ENCODE measurements at places on chromosomes 4 and X. TPM values are rescaled to one million over a fixed set of nuclear protein-coding genes. Genes with fewer than 3 reads are reported as not detected.

- DNase-seq, result no peak
- H3K27ac ChIP-seq, result no peak overlapping the region
- H3K36me3 ChIP-seq, result no peaks in the 10 kb centered on the region
- H3K27me3 ChIP-seq, result no peaks in the 10 kb centered on the region
Observed at GRCh38 chr4:123506011-123506695, 109.6 kb downstream of the SPRY1 start.

DNA sequence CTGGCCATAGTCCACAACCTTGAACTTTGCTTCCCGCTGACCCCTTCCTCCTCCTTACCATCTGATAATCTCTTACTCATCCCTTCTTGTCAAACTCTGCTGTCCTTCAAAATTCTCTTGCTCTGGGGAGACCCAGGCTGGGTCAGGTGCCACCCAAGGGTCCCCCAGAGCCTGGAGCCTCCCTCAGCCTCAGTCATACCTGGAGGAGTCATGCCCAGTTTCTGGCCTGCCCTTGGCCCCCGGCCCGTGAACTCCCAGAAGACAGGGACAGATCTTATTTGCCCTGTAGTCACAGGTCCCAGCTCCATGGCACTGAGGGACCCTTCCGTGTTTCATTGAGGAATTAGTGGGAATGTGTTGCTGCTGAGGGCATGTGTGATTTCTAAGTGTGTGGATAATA, 4.7 kb upstream of the GPR78 start:
- no peak overlapping the region for H3K4me3 ChIP-seq
- DNase-seq, result no peak
- H3K27ac ChIP-seq, result peak overlapping the region; percentile 46

GRCh38 chr4:61827907-61828391, 627.8 kb downstream of the ADGRL3 start:
- no peak overlapping the region for H3K4me3 ChIP-seq
- no peaks in the 10 kb centered on the region for H3K27me3 ChIP-seq
- H3K27ac ChIP-seq, result no peak overlapping the region

DNA sequence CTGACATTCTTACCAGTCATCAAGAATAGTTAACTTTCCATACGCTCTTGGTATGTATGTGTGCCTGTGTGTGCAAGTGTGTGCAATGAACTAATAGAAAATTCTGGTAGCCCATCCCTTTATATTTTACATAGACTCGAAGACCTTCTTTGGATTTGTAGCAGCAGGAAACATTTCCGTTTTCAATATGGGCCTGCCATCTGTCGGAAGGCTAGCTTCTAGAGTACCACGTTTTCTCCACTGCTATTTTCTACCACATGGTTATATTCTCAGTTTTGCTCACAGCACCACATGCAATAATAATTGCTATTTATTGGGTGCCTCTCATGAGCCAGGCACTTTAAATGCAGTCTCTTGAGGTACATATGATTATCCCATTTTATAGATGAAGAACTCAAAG, 47.9 kb upstream of the PTCHD1 start:
- H3K4me3 ChIP-seq, result no peak overlapping the region
- H3K27ac ChIP-seq, result no peak overlapping the region
- DNase-seq, result no peak

DNA sequence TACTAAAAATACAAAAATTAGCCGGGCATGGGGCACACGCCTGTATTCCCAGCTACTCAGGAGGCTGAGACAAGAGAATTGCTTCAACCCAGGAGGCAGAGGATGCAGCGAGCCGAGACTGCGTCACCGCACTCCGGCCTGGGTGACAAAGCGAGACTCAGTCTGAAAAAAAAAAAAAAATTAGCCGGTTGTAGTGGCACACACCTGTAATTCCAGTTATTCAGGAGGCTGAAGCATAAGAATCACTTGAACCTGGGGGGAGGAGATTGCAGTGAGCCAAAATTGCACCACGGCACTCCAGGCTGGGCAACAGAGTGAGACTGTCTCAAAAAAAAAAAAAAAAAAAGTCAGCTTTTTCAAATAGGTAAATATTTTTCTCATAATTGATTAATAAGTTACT, 71.9 kb downstream of the WDFY3 start:
- H3K27me3 ChIP-seq, result no peaks in the 10 kb centered on the region
- H3K4me3 ChIP-seq, result no peak overlapping the region
- H3K36me3 ChIP-seq, result peaks cover 6% of the 10 kb centered on the region
- no peak for DNase-seq
- no peaks in the 10 kb centered on the region for H3K4me1 ChIP-seq

DNA sequence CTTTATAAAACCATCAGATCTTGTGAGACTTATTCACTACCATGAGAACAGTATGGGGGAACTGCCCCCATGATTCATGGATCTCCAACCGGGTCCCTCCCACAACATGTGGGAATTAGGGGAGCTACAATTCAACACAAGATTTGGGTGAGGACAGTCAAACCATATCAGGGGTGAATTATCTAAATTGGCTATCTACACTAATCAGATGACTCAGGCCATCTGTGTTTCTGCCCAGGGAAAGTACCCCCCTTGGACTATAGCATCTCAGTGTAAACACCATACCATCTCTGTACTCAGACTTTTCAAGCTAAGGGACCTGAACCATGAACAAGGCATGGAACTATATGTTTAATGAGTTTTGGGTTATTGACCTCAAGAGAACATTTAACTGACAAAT, 76.8 kb downstream of the LNX1 start:
- H3K4me3 ChIP-seq, result no peak overlapping the region
- no peak overlapping the region for H3K27ac ChIP-seq
- DNase-seq, result no peak
- H3K36me3 ChIP-seq, result no peaks in the 10 kb centered on the region
- no peaks in the 10 kb centered on the region for H3K4me1 ChIP-seq

DNA sequence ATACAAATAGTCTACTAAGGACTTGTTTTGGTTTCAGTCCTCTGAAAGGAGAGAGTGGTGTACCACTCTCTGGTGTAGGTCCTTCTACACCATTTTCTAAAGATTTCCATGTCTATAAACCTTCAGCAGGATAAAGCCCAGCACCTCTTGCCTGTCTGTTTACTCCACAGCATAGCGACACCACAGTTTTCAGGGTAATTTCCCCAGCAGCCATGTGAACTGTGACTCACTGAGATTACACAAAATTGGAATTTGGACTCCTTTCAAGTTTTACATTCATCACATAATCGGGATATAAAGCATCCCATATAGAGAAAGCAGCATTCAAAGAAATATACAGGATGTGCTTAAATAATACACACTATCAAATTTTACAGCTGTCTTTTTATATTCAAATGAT, 229.6 kb downstream of the PRDM5 start:
- H3K27ac ChIP-seq, result peak overlapping the region; percentile 83
- H3K27me3 ChIP-seq, result no peaks in the 10 kb centered on the region
- H3K4me1 ChIP-seq, result peaks cover 15% of the 10 kb centered on the region
- no peaks in the 10 kb centered on the region for H3K36me3 ChIP-seq
- no peak overlapping the region for H3K4me3 ChIP-seq
- DNase-seq, result peak; percentile 92

DNAAF6 gene
- total RNA-seq, result not detected

GABRB1 gene
- total RNA-seq, result not detected

DNA sequence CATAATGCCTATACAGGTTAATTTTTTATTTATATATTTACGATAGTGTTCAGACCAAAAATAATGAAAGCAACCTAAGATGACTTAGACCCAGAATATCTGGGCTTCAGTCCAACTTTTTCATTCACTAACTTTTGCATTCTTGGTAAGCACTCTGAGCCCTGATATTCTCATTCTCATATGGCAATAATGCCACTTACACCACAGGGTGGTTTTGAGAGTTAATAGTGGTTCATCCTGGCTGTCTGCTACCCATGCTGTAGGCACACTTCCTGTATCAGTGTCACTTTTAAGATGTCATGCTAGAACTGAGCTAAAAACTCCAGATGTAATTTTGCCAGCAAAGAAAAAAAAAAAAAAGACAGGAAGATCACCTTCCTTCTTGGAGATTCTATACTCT, 508.7 kb upstream of the FMR1 start:
- peak; percentile 30 for DNase-seq
- H3K4me1 ChIP-seq, result no peaks in the 10 kb centered on the region
- no peak overlapping the region for H3K27ac ChIP-seq
- no peaks in the 10 kb centered on the region for H3K27me3 ChIP-seq
- H3K4me3 ChIP-seq, result no peak overlapping the region

DNA sequence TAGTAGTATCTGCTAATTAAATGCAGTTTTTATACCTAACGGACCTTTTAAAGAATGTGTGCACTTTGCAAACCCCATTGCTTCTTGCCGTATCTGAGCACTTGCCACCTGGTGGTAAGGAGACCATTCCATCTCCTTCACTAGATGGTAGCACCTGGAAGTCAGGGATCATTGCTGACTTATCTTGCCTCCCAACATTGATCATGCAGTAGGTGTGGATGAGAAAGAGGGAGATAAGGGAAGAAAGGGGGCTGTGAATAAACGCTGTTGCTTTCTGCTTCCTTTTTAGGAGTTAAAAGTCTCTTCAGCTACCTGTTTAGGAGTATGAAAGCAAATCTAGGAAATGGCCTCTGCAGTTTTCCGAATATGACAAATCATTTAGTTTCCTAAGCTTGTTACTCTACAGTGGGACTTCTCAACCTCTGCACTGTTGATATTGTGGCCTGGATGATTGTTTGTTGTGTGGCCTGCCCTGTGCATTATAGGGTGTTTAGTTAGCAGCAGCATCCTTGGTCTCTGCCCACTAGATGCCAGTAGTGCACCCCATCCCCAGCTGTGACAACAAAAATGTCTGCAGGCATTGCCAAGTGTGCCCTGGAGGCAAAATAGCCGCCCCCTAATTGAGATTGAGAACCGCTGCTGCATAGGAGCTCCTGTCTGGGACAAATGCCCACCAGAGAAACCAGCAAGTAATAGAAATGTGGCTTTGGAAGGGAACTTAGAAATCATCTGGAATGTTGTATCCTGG, 38.8 kb downstream of the GAB1 start:
- DNase-seq, result peak; percentile 34
- no peak overlapping the region for H3K4me3 ChIP-seq
- H3K27ac ChIP-seq, result no peak overlapping the region
- no peaks in the 10 kb centered on the region for H3K36me3 ChIP-seq

P2RY4 gene
- total RNA-seq, result 0.20 TPM

GRCh38 chrX:111123606-111124179, 27.7 kb downstream of the PAK3 start:
- no peak overlapping the region for H3K27ac ChIP-seq
- no peak for DNase-seq
- no peak overlapping the region for H3K4me3 ChIP-seq
- peaks cover 81% of the 10 kb centered on the region for H3K27me3 ChIP-seq
- no peaks in the 10 kb centered on the region for H3K4me1 ChIP-seq

MAGEE2 gene
- not detected for total RNA-seq

HPGDS gene
- total RNA-seq, result not detected

- H3K27me3 ChIP-seq, result no peaks in the 10 kb centered on the region
- no peaks in the 10 kb centered on the region for H3K36me3 ChIP-seq
- H3K27ac ChIP-seq, result no peak overlapping the region
- DNase-seq, result no peak
Observed at GRCh38 chrX:84258708-84259107, 70.7 kb upstream of the RPS6KA6 start.

UGT2B10 gene
- total RNA-seq, result not detected

- H3K4me1 ChIP-seq, result peaks cover 14% of the 10 kb centered on the region
- peaks cover 64% of the 10 kb centered on the region for H3K27me3 ChIP-seq
- H3K4me3 ChIP-seq, result peak overlapping the region; percentile 24
- DNase-seq, result peak; percentile 74
Observed at GRCh38 chrX:103533511-103534216, 14.4 kb upstream of the RAB40A start.

DNA sequence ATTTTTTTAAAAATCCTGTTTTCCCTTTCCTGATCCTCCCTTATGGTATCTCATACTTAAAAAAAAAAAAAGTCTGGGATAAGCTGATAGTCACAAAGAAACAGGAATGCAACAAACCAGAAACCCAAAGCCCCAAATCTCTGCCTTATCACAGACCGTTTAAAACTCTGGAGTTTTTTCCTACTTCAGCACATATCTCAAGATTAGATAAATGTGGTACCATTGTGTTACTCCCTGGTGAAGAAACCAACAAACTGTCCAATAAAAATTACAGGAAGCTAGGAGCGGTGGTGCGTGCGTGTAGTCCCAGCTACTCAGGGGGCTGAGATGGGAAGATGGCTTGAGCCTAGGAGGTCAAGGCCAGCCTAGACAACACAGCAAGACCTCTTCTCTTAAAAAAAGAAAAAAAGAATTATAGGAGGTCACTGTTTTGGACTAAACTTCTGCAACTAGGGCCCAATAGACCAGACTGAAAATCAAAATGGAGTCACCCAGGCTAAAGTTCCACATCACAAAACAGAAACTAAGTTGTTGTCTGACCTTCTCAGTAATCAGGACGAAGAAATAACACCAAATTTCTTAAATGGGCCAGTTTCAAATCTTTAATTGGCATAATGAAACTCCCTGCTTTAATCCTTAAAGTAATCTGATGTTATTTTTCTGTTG, 51.9 kb downstream of the RBM47 start:
- H3K27me3 ChIP-seq, result no peaks in the 10 kb centered on the region
- peak overlapping the region; percentile 83 for H3K27ac ChIP-seq
- no peak overlapping the region for H3K4me3 ChIP-seq
- H3K36me3 ChIP-seq, result peaks cover 12% of the 10 kb centered on the region

GRCh38 chr4:44806071-44806470, 79.7 kb upstream of the GNPDA2 start:
- peak overlapping the region; percentile 40 for H3K4me3 ChIP-seq
- no peak for DNase-seq
- H3K36me3 ChIP-seq, result no peaks in the 10 kb centered on the region

IL21 gene
- not detected for total RNA-seq

MAGEA3 gene
- total RNA-seq, result not detected

GRCh38 chrX:115939636-115940160, 230.8 kb upstream of the AGTR2 start:
- no peak overlapping the region for H3K4me3 ChIP-seq
- H3K4me1 ChIP-seq, result no peaks in the 10 kb centered on the region
- peaks cover 17% of the 10 kb centered on the region for H3K36me3 ChIP-seq
- peaks cover 42% of the 10 kb centered on the region for H3K27me3 ChIP-seq
- H3K27ac ChIP-seq, result no peak overlapping the region

DNA sequence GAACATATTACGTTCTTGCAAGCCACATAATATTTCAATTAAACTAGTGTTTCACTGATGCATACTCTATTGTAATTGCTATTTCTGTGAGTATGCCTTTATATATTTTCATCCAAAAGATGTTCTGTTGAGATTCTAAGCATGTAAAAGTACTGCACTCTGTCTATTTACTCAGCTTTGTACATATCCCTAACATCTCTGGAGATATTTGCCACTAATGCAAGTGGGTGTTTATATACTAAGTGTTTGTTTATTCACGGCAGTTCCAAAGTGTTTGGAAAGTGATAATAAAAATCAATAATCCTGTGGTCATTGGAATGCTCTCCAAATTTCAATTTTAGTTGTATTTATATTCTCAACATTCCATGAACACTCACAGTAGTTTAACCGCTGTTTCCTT, 1989.0 kb downstream of the C4orf33 start:
- no peaks in the 10 kb centered on the region for H3K27me3 ChIP-seq
- peak overlapping the region; percentile 50 for H3K27ac ChIP-seq
- H3K4me3 ChIP-seq, result no peak overlapping the region
- peaks cover 11% of the 10 kb centered on the region for H3K4me1 ChIP-seq
- DNase-seq, result no peak
- no peaks in the 10 kb centered on the region for H3K36me3 ChIP-seq
